HTR-8/SVneo (cell line): ENCODE measurements at places on chromosomes 4 and X.

DNA sequence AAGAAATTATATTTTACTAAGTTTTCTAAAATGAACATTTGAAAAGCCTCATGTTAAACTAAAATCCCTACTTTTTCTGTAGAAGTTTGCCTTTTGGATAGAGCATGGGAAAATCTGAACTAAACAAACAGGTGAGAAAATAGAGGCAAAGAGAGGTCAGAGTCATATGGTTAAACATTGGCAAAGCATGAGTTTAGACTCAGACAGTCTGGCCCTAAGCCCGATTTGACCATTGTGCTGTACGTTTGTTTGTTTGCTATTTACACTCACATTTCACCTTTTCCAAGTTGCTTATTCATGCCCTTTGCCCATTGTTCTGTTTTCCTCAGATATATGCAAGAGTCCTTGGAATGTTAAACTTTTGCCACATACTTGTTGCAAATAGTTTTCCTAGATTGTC, 85.4 kb downstream of the TIGD2 start:
- DNase-seq, result no peak

- no peak for DNase-seq
These were observed 5.6 kb downstream of the TASL start for GRCh38 chrX:30572004-30572403.

- DNase-seq, result no peak
These were observed 164.3 kb upstream of the MAMLD1 start for GRCh38 chrX:150198776-150199175.

DNA sequence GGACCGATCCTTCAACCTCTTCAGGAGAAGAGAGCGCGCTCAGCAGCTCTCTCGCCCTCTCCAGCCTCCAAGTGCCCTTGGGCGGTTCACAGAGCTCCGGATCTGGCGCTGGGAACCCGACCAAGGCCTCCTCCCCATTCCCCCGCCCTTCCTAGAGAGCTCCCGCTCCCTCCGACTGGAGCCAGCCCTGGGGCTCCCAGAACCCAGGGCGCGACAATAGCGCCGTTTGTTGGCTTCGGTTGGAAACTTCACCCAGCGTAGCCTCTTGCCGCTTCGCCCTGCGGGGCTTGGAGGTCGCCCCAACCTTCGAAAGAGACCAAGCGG, 3.1 kb upstream of the SOX3 start:
- no peak for DNase-seq

- no peak for DNase-seq
These were observed 13.6 kb downstream of the ELOVL6 start for GRCh38 chr4:110184791-110185155.

DNA sequence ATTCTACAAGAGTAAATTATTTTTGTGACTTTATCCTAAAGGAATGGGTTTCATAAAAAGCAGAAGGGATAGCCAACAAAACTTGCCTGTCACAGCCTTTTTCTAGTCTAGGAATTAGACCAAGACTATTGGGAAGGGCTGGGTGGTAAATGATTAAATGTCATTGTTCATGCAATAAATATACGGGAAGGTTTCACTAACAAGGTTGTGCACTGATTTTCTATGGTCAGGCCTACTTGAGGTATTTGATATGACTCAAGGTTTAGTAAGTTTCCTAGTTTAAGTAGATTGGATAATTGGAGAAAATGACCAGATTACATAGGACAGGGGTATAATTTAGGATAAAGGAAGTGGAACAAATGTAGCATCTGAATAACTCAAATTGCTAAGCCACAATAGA, 249.1 kb upstream of the BMP3 start:
- DNase-seq, result no peak

- DNase-seq, result no peak
These were observed 197.1 kb downstream of the SPRY1 start for GRCh38 chr4:123593655-123594054.

- DNase-seq, result no peak
These were observed 22.4 kb upstream of the ARMCX4 start for GRCh38 chrX:101462892-101463291.

DNA sequence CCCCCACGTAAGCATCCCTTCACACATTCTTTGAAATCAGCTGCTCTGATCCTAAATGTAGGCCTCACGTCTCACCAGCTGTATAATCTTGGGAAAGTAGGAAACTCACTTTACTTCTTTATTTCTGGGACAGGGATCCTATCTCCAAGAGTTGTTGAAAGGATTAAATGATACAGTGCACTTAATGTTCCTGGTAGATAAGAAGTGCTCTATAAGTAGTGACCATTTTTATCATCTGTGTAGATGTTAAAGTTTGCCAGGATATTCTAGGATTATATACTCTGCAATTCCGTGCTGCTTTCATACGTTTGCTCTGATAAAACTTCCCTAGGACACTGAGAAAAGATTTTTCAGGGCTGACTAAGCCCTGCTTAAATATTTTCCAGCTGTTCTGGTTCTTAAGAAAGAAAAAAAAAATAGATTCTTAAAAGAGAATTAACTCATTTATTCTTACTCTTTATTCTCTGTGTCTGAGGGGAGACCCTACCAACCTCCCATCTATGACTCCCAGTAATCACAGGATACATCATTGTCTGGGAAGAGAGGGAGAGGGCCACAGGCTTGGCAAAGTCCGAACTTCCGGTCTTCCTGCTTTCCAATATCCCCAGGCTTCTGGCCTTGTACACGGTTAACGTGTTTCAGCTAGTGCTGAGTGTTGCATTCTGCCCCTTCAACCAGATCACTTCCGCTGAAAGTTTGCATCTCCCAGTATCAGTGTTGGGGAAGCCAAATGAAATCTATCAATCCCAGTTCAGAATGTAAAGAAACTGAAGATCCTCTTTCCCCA, 269.2 kb downstream of the TRIML1 start:
- no peak for DNase-seq

DNA sequence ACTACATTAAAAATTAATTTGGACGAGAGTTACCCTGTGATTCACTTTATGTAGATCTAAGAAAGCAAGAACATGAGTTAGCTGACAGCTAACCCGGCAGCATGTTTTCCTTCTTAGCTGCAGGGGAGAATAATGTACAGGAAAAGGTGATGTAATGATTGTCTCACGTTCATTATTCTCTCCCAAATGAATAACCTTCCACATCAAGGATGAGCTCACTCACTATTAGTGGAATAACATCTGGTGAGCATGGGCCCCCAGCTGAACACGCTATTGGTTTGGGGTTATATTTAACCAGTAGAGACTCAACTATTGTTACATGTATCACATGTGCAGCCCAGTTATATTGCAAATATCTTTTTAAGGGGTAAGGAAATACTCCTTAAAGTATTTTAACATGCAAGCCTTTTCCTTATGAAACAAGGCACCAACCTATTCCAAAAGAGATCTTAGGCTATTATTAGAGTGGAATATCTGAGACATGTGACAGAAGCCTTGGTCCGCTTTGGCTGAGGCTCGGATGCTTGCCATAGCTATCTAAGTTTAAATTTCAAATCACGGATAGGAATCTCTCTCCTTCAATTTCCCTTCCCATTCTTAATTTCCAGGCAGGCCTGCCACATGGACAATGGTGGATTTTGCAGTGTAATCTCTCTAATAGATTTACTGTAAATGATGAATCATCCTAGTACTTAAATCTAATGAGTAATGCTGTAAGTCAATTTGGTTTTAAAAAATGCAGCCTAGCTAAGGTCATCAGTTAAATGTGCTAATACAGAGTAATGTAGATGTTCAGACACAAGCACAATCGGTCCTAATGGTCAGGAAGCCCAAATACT, 99.0 kb upstream of the OTUD4 start:
- peak; percentile 8 for DNase-seq

DNA sequence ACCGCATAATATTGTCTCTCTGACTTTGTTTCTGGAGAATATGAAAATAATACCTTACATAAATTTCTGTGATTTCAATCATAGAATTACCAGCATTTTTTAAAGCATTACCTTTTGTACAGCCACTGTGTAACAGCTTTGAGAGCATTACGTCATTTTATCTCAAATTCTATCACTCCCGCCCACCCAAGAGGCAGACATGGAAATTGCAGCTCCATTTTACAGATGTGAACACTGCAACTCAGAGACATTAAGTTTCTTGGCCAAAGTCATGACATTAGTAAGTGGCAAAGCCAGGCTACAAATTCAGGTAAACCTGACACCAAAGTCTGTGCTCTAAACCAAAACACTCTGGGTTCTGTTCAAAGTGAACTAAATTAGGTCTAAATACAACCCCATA, 33.6 kb upstream of the KDR start:
- no peak for DNase-seq

GRCh38 chrX:21745756-21746155, 12.2 kb downstream of the SMPX start:
- DNase-seq, result no peak

DNA sequence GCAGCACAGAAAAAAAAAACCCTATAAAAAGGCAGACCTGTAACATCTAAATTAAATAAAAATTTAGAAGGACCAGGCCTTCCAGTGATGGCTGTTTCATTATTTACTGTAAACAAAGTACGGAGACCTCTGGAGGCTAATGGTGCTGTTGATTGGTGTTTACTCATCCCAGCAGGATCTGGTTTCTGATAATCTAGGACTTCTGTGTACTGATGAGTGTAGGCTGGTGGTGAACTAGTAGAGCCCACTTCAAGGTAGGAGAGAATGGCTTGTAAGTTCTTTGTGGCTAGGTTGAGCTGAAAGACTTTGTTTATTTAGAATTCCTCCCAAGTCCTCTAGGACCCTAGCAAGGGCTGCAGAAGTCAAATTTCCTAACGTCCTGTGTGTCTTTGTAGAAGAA, 398.1 kb upstream of the PITX2 start:
- no peak for DNase-seq

- no peak for DNase-seq
These were observed 1.4 kb upstream of the TLR6 start for GRCh38 chr4:38858097-38858420.

DNA sequence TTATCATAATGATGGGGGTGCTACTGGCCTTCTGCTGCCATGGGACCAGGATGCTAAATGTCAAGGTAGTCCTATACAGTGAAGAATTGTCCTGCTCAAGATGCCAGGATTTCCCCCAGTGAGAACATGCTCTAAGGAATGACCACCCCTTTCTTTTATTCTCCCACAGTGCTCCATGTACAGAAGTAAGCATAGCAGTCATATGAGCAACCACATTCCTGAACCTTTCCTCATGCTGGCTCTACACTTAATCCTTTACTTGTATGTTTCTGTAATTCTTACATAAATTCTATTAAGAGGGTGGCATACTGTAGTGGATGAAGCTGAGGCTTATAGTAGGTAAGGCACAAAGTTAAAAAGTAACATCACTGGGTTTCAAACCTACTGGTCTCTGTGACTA, 20.2 kb downstream of the CYP2U1 start:
- DNase-seq, result no peak

GRCh38 chr4:22301253-22301652, 214.6 kb downstream of the ADGRA3 start:
- no peak for DNase-seq

DNA sequence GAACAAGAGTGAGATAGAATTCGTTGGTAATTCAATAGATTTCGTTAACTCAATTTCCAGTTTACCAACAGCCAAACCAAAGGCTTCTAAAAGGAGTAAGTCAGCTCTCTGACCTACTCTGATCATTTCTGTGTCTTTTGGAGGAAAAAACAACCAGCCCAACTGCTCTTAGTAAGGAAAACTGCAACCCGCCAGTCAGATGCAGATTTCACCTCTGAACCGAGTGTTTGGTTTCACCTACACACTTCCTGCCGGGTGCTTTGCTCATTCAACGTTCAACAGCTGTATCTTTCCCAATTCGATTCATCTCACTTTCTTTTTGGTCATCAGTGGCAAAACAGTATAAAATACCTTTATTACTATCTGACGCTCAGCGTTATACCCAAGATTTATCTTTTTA, 24.5 kb downstream of the TMSB4X start:
- DNase-seq, result no peak

GRCh38 chr4:54281054-54281766, 52.1 kb downstream of the PDGFRA start:
- DNase-seq, result peak; percentile 20

DNA sequence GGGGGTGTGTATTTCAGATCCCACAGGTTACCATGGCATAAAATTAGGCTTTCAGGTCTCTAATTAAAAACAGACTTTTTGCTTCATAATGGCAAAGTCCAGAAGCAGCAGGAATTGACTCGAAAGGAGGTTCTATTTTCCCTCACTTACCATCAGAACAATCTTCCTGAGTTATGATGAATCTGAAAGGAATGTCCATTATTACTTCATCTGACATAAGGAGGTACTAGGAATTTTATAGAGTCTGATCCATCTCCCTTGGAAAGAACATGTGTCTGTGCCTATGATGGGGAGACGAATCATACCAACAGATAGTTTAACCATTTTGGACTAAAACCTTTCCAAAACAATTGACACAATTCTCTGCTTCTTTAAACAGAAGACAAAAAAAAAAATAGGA, 206.3 kb upstream of the FGF13 start:
- DNase-seq, result no peak

GRCh38 chrX:10239611-10240064, 82.9 kb downstream of the CLCN4 start:
- no peak for DNase-seq

DNA sequence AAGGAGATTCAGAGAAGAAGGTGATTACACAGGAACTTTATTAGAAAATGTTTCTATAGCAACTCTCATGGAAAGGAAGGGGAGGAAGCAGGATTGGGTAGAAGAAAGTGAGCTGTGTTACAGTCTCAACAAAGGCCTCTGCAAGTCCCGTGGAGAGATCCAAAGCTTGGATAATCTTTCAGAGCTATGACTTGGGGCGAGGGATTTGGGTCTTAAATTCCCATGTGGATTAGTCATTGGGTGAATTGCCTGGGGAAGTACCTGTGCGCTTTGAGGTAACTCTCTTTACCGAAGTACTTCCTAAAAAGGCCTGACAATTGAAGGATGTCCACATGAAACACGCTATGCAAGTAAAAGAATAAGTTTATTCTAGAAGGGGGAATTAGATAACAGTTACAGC, 133.8 kb upstream of the ANKRD50 start:
- no peak for DNase-seq

DNA sequence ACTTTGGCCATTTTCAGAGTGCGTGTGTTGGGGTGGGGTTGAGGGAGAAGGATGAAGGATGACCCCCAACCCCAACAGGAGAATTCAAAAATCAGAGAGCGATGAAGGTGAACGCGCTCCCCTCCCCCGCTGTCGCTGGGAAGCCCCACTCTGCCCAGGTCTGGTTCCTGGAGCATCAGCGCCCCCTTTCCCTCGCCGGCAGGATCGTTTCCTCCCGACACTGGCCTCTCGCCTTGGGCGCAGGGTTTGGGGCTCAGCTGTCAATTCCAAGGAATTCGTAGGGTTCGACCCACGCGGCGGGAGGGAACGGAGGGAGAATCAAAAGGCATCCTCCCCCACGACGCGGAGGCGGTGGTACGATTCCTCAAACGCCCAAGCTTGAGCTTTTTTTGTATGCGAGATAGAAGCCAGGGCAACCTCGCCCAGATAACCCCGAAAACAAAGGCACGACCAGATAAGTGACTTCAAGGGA, 1.0 kb upstream of the PDGFRA start:
- DNase-seq, result peak; percentile 65

GRCh38 chr4:40782876-40783275, 33.1 kb downstream of the NSUN7 start:
- DNase-seq, result no peak
